Stimulated activated naive CD4-positive, alpha-beta T cell (primary cell): ENCODE measurements at places on chromosomes 1 and 21.
A peak's percentile ranks its signal among the peaks of the same experiment; 100 is the strongest.

DNA sequence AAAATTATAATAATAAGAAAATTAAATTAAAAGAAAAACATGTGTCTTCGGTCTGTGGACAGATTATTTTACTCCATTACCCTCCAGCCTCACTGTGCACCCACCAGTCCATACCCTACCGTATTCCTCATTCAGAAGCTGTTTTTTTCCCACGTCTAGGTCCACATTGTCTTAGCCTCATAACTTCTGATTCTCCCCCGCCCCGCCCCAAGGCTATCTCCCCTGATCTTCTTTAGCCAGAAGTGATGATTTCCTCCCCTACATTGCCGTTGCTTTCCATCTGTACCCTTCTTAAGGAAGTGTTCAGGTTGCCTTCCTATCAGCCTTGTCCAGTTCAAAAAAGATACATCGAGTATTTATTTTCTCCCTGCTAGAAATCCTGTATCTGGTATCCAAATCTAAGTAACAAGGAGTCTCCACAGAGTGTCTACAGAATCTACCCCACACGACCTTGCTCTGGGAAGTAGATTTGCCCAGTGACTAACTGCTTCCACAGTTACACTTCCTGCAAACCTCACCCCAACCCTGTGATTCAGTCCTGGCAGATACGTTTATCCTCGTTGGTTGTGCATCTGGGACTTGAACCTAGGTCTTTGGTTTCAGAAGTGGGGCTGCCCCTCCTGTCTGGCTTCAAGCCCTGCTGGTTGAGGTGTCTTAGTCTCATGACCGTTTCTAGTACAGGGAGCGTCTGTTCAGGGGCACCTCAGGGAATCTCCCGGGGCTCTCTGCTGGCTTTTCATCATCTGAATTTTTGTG is 470.2 kb downstream of the CAMTA1 start:
- no peak for DNase-seq

- no peak for DNase-seq
These were observed 118.4 kb downstream of the CRYAA start for GRCh38 chr21:43287111-43287760.

- DNase-seq, result peak; percentile 78
These were observed 17.3 kb downstream of the CRYBG2 start for GRCh38 chr1:26336477-26337205.

DNA sequence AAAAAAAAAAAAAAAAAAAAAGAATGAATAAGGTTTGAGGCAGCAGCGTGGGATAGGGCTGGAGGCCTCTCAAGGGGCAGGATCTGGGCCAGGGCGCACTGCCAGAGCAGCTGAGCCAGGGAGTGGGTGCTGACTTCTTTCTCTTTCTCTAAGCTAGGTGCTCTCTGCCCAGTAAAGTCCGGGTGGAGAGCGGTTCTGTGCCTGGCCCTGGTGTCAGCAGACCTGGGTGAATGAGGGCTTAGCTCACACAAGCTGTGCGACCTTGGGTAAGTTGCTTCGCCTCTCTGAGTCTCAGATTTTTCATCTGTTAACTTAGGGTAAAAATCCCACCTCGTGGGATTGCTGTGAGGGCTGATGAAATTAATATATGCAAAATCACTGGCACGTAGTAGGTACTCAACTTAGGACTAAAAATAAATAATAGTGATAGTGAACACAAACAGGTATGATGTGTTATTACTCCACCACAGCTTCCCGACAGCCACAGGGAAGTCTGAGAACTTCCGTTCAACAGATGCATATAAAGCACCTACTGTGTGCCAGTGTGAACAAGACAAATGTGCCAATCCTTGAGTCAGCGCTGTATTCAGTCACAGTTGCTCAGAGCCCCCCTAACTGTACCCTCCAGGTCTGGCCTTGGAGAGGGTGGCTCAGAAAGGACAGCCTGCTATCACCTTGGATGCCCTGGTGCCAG is 2.0 kb upstream of the FAM131C start:
- DNase-seq, result no peak

GRCh38 chr1:205013683-205014367 is 29.2 kb upstream of the CNTN2 start:
- no peak for DNase-seq
